NCI-H1694 treated with DMSO at 0.1 percent for 48 hours (cell line): ENCODE measurements at places on chromosomes 7 and 10.
A peak's percentile ranks its signal among the peaks of the same experiment; 100 is the strongest.

DNA sequence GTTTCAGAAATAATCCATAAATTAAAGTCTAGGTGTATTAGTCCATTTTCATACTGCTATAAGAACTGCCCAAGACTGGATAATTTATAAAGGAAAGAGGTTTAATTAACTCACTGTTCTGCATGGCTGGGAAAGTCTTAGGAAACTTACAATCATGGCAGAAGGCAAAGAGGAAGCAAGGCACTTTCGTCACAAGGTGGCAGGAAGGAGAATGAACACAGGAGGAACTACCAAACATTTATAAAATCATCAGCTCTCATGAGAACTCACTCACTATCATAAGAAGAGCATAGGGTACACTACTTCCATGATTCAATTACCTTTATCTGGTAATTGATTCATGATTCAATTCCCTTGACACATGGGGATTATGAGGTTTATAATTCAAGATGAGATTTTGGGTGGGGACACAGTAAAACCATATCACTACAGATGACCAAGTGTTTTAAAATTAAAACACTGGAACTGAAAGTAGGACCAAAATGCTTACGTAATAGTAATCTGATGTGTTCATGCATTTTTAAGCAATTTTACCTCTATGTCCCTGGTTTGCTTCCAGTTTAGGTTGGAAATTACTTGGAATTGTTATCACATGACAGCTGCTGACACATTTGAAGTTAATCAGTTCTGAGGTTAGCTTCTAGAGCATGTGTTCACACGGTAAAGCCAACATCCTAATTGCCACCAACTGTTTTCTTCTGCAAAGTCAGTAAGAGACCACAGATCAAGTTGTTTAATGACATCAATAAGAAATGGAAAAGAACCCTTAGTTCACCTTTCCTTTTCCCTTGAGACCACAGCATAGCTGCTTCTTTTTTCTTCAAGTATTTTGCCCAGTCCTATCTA, 48.4 kb upstream of the SEMA3C start:
- no peak for DNase-seq

GRCh38 chr7:42407021-42407710, 170.2 kb upstream of the GLI3 start:
- no peak for DNase-seq

GRCh38 chr10:103852856-103853255, 2.5 kb downstream of the SH3PXD2A start:
- DNase-seq: no peak

- DNase-seq: peak; percentile 59
Observed at GRCh38 chr7:139777948-139778841, at the start of gene HIPK2. Gene HIPK2, minus strand, starts transcription at chr7:139777998. Its CDS starts 375 bp downstream, at chr7:139777623.

GRCh38 chr7:80699045-80699638, 60.7 kb downstream of the CD36 start:
- peak; percentile 67 for DNase-seq

DNA sequence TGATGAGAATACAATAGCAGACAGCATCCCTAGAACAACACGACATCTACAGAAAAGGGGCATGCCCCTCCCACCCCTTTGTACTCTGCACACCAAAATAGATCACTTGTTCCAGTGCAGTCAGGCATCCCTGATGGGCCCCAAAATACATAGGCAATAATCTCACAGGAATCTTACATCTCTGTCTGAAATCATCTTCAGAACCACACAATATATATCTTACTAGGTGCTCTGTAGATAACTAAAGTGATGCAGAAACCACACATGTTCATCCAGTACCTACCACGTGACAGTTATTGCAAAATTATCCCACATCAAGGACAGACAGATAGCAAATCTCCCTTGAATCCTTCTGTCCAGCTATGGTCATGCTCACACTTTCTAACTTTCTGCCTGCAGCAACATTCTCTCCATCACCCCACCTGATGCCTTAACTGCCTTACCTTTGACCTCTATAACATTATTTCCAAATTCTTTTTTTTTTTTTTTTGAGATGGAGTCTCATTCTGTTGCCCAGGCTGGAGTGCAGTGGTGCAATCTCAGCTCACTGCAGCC, 30.7 kb downstream of the ST8SIA6 start:
- DNase-seq: no peak
